ENCODE measurements at places on chromosomes 16 and 17.

GRCh38 chr17:53032861-53033271, 789.9 kb upstream of the KIF2B start:
- DNase-seq: no peak

DNA sequence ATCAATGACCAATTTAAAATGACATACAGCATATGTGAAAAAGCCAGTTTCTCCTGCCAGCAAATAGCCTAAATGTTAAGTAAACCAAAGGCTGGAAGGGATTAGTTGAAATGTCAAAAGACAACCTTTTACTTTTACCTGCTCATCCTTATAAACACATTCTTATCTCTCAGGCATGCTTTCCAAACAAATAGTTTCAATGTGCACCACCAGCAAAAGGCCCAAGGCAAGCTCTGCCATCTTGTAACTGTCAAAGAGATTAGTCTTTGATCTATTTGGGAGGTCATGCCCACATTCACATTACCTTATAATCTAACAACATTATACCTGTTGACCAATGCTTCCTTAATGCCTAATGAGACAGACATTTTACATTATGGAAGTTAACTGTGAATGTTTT, 132.2 kb upstream of the NACA2 start:
- no peak for DNase-seq

- no peak for DNase-seq
These were observed 44.2 kb downstream of the NEUROD2 start for GRCh38 chr17:39563476-39563875.

- no peak for DNase-seq
These were observed 187.5 kb upstream of the SDK2 start for GRCh38 chr17:73831699-73832098.

DNA sequence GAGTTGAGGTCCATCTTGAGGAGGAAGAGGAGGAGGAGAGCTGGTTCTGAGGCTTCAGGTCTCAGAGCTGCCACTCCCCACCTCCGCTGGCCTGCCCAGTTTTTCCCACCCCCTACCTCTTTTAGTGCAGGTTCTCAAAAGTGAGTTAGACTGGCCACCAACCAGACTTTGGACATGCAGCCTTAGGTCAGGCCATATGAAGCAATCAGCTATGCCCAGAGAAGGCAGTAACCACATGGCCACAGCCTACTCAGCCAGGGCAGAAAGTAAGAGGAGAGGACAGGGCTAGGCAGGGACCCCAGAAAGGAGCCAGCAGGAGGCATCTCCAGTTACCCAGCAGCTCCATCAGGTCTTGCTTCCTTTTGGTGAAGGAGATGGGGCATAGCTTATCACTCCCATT, 9.0 kb downstream of the MYO15A start:
- DNase-seq: no peak

DNA sequence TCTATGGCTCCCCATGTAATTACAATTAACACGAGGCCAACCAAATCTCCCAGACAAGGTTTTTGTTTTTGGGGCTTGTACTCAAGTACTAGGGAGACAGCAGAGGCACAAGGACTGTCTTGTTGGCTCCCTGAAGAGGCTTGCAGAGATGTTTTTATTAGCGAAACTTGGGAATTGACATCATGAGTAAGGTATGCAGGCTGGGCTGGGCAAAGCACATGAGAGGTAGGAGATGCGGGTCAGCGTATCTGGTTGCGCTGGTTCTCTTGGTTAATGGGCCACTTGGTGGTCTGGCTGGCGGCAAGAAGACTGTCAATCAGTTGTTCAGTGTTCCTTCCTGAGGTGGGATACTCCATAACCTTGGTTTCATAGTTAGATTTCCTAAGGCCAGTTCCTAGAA, 28.9 kb downstream of the LCMT1 start:
- DNase-seq: no peak

DNA sequence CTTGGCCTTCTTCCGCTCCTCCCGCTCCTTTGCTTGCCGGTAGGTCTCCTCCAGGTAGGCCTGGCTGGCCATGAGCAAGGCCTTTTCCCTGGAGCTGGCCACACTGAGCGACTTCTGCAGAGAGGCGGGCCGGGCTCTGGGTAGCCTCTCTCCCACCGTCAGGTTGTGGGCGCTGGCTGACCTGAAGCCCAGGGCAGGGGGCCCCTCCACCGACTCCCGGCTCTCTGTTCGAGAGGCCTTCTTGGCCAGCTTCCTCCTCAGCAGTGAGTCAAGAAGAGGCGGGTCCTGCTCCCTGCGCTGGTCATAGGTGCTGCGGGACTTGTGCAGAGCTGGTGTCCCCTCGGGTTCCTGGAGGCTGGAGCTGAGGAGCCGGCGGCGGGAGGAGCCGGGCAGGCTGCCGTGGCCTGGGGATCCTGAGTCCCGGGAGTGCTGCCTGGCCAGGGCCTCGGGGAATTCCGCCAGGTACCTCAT, 12.8 kb downstream of the GPR179 start:
- DNase-seq: no peak

- DNase-seq: no peak
These were observed 174.9 kb downstream of the RBFOX3 start for GRCh38 chr17:79435962-79436361.

GRCh38 chr16:1785846-1786170, 3.0 kb downstream of the NUBP2 start:
- DNase-seq: no peak

GRCh38 chr17:63433746-63434591, 12.1 kb downstream of the CYB561 start:
- DNase-seq: peak; percentile 96

DNA sequence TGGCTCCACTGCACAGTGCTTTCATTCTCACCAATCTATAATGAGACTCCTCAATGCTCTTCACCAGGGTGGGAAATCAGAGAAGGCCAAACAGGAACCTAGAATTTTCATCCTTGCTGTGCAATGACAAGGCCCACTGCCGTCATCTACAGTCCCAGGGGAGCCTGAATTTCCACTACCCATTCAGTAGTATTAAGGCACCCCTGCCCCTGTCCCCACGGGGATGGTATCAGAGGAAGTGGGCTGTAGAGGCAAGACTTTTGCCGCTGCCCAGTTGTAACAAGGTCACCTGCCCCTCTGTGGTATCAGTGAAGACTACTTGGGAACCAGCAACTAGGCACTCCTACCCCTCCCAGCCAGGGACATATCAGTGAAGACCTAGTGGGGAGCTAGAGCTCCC, 104.5 kb downstream of the C16orf78 start:
- no peak for DNase-seq

DNA sequence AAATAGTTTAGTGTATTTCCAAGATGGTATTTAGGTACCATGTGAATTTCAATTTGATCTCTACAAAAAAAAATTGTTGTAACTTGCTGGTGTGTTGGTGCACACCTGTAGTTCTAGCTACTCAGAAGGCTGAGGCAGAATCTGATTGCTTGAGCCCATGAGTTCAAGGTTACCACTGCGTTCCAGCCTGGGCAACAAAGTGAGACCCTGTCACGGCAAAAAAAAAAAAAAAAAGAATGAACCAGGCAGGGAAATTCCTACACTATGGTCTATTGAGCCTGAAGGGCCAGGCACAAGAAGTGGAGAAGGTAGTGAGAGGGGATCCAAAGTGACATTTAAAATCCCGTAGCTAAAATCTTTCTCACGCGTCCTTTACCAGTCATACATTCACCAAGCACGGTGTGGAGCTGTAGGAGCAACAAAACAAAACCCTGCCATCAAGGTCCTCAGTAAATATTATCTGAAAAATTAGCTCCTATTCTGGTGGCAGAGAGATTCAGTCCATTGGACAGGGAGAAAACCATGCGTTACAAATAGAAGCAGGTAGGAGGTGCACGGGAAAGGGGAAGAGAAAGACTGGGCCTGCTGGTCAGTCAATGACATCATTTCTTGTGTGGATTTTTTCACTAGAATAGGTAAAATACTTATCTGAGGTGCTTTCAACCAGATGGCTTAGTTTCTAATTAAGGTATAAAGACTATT, 27.3 kb downstream of the TXNDC11 start:
- DNase-seq: no peak

DNA sequence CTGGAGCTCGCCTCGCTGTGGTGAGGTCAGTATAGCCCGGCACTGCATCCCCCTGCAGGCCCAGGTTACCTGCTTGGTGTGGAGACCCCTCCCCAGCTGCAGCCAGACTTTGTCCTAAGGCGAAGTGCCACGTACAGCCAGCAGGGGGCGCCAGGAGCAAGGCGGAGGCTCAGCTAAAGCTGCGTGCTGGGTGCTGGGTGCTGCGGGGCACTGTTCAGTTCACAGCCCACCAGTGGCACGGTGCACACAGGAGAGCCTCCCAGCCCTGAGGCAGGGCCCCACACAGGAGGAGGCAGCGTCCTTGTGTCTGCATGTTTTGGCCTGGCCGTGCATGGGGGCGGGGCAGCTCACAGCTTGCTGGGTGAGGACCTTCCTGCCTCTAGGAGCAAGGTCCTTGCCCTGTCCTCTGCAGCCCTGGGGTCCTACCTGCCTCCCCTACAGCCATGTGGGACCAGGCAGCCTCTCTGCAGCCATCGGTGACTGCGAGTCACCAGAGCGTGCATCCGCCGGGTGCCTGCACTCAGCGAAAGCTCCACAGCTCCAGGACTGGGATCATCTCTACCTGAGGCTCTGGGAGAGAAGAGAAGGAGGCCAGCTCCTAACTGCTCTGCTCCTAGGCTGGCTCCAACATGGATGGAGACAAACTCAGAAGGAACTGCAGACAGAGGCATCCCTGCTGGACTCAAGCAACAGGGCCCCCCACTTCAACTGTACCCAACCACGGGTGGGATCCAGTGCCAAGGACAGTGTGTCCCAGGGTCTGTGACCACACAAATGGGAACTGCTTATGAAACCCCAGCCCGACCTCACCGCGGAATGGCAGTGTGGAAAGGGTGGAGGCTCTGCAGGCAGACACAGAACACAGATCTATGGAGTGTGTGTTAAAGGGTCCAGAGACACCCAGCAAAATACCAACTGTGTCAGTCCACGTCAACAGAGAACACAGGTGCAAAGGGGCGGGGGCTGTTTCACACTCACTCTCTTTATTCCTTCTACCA, 19.0 kb downstream of the SLC7A5 start:
- DNase-seq: no peak

- no peak for DNase-seq
These were observed 38.2 kb upstream of the DOC2B start for GRCh38 chr17:219696-220095.

GRCh38 chr17:35373984-35374765, 754 bp upstream of the SLFN11 start:
- peak; percentile 25 for DNase-seq

DNA sequence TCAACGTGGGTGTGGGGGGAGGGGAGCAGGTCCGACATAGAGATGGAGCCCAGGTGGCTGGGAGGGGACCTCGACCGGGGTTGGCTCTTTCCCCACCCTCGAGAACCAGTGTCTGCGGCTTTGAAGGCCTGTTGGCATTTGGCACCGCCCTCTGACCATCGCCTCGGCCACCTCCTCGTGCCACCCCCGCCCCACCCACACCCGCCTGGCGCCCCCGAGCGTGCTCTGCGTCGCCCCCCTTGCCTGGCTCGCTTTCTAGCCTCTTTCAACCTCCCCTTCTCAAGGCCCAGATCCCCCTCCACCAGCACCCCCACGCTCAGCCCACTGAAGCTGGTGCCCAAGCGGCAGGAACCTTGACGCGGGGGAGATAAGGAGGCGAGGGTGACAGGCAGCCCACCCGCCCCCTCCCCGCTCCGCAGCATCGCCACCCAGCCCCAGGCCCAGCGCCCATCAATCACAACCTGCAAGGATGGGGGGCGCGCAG, 619 bp downstream of the CACNB1 start:
- no peak for DNase-seq

DNA sequence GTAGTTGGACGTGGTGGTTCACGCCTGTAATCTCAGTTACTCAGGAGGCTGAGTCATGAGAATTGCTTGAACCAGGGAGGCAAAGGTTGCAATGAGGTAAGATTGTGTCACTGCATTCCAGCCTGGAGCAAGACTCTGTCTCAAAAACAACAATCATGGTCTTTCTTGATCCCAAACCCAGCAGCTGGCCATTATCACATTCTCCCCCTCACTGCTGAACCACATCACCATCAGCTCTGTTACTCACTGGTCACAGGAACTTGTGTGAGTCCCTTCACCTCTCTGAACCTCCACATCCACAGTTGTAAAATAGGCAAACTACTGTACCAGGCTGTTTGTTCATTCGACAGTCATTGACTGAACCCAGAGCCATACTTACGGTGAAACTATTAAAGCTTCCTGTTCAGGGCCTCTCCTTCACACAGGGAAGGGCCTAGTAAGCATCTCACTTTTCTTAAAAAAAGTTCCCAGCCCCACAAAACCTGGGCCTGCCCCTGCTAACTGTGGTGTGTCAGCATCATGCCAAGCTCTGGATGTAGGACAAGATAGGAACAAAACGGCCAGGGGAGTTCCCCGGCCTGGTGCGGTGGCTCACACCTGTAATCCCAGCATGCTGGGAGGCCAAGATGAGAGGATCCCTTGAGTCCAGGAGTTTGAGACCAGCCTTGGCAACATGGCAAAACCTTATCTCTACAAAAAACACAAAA, 104.7 kb downstream of the COPRS start:
- peak; percentile 83 for DNase-seq

DNA sequence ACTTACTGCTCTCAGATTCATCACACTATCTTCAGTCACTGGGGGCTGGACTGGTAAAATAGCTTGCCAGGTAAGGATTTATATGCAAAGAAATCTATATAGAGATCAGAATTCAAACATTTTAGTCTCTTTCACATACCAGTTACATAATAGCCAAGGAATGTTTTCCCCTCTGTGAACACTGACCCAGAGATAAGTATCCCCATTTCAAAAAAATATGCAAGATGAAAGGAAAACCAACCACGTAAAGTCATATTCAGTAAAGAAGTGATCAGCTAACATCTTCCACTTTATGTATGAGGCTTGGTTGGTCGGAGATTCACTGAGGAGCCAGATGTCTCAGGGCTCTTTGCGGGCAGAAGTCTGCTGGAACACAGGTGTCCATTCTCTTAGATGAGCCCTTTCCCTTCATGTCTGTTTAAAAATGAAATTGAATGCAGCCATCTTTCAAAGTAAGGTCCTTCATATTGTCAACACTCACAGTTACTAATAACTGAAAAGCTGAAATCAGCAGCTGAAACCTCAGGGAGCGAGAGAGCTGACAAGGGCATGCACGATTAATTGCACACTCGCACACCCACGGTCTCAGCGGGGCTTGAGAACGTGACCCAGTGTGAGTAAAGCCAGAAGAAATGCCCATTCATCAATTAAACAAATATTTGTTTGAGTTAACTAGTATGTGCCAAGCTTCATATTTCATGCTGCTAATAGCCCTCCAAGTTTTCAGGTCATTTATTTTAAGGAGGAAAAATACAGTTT, 161.2 kb downstream of the MRTFB start:
- no peak for DNase-seq

GRCh38 chr17:74687886-74688285, 24.8 kb downstream of the CD300LF start:
- DNase-seq: no peak

DNA sequence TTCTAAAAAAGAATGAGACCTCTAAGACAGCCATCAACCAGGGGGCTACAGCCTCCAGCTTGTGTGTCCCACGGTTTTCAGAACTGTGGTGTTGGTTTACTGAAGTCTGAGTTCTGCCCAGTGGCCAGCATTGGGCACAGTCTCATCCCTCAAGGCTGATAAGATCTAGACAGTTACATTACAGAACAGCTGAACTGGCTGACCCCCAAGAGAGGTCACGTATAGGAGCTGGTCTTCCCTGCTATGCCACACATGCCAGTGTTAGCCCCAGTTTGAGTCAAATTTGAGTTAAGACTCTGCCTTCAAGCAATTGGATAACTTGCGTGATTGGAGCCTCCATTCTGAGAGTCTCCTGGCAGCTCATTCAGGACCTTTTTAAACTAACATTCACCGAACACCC, 14.8 kb upstream of the NUP93 start:
- DNase-seq: no peak

- DNase-seq: no peak
These were observed 645.3 kb downstream of the MAF start for GRCh38 chr16:78955206-78955605.
